ENCODE measurements at places on chromosomes 16 and 17. TPM values are rescaled to one million over a fixed set of nuclear protein-coding genes. Genes with fewer than 3 reads are reported as not detected.

The ST6GALNAC1 gene
- 0.29 TPM for total RNA-seq

The TMC5 gene
- total RNA-seq = not detected

The XAF1 gene
- total RNA-seq = 49.0 TPM

The MPP2 gene
- total RNA-seq = 0.56 TPM

Measured in GM12878 (cell line).